Activated CD4-positive, alpha-beta memory T cell treated with anti-CD3 and anti-CD28 coated beads, Interleukin-2, amount 10 ng/mL, durations not matched to agents 7 days and 5 days (primary cell): ENCODE measurements at places on chromosomes 2 and 18. TPM values are rescaled to one million over a fixed set of nuclear protein-coding genes. Genes with fewer than 3 reads are reported as not detected.

GRCh38 chr2:72112981-72113846 lies 34.4 kb downstream of the CYP26B1 start:
- no peak overlapping the region for H3K4me3 ChIP-seq
- H3K4me1 ChIP-seq, result no peaks in the 10 kb centered on the region
- no peak overlapping the region for H3K27ac ChIP-seq
- no peak for DNase-seq

DNA sequence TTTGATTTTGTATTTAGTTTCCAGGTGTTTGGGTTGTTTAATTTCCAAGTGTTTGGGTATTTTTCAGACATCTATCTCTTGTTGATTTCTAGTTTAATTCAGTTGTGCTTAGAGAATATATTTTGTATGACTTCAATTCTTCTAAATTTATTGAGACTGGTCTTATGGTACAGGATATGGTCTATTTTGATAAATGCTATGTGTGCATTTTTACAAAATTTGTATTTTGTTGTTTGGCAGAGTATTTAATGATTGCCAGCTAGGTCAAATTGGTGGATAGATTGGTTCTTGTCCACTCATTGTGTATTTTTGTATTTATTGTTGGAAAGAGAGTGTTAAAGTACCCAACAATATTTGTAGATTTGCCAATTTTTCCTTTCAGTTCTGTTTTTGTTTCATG lies 23.7 kb upstream of the LAMA1 start:
- no peaks in the 10 kb centered on the region for H3K36me3 ChIP-seq
- no peak overlapping the region for H3K27ac ChIP-seq
- H3K4me3 ChIP-seq, result no peak overlapping the region
- H3K4me1 ChIP-seq, result no peaks in the 10 kb centered on the region
- H3K27me3 ChIP-seq, result no peaks in the 10 kb centered on the region
- no peak for DNase-seq

Gene ADAM23
- 0.98 TPM for total RNA-seq

- H3K27me3 ChIP-seq, result no peaks in the 10 kb centered on the region
- H3K36me3 ChIP-seq, result no peaks in the 10 kb centered on the region
- no peak for DNase-seq
- no peak overlapping the region for H3K4me3 ChIP-seq
- H3K4me1 ChIP-seq, result no peaks in the 10 kb centered on the region
These were observed 1138.8 kb upstream of the TMEFF2 start for GRCh38 chr2:193333539-193333938.

Gene OR6B2
- not detected for total RNA-seq

Gene COL5A2
- 1.6 TPM for total RNA-seq

DNA sequence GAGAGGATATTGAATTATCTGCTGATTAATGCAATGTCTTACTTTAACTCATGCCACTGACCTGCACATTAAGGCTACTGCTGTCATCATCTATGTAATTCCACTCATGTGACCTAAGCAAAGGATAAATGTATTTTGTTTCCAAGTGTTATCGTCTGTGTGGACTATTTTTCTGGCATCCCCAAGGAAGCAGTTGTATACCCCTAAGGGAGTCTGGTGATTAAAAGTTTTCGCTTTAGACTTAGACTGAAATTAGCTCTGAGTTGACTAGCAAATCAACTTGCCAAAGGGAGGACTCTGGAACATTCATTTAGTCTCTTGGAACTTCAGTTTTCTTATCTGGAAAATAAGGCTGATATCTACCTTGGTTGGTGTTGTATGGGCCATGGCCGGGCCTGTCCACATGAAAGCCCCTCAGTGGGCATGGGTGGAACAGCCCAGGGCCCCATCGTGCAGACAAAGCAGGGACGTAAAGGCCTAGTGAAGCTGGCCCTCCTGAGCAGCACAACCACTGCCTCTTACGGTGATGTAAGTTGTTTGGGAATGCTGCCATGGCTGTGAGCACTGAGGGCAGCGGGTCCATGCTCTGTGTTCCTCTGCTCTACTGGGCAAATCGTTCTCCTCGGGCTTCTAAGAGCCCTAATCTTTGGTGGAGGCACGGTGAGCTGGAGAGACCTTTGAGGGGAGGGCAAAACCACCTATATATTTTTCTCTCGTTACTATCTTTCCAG lies 144.4 kb upstream of the RNF152 start:
- no peak overlapping the region for H3K4me3 ChIP-seq
- H3K36me3 ChIP-seq, result no peaks in the 10 kb centered on the region
- H3K4me1 ChIP-seq, result peaks cover 15% of the 10 kb centered on the region

- DNase-seq, result no peak
- H3K27ac ChIP-seq, result no peak overlapping the region
- H3K4me1 ChIP-seq, result no peaks in the 10 kb centered on the region
- no peak overlapping the region for H3K4me3 ChIP-seq
- peaks cover 3% of the 10 kb centered on the region for H3K36me3 ChIP-seq
These were observed 121.6 kb downstream of the ZFP36L2 start for GRCh38 chr2:43104763-43105162.

Gene GRHL1
- 1.2 TPM for total RNA-seq

Gene C2orf66
- total RNA-seq, result 0.33 TPM

Gene ST6GAL2
- total RNA-seq, result not detected

GRCh38 chr18:44725300-44726058 lies 44.8 kb downstream of the SETBP1 start:
- peak overlapping the region; percentile 88 for H3K27ac ChIP-seq
- H3K27me3 ChIP-seq, result peaks cover 2% of the 10 kb centered on the region
- H3K36me3 ChIP-seq, result peaks cover 48% of the 10 kb centered on the region
- DNase-seq, result peak; percentile 80

GRCh38 chr2:28373854-28374253 lies 18.8 kb upstream of the FOSL2 start:
- H3K27me3 ChIP-seq, result peaks cover 22% of the 10 kb centered on the region
- H3K27ac ChIP-seq, result no peak overlapping the region
- DNase-seq, result no peak
- no peak overlapping the region for H3K4me3 ChIP-seq
- H3K4me1 ChIP-seq, result peaks cover 19% of the 10 kb centered on the region
- H3K36me3 ChIP-seq, result no peaks in the 10 kb centered on the region

- DNase-seq, result no peak
- H3K4me1 ChIP-seq, result no peaks in the 10 kb centered on the region
- H3K27me3 ChIP-seq, result no peaks in the 10 kb centered on the region
- H3K27ac ChIP-seq, result no peak overlapping the region
- H3K4me3 ChIP-seq, result no peak overlapping the region
These were observed 74.6 kb downstream of the ASXL3 start for GRCh38 chr18:33652635-33653034.

DNA sequence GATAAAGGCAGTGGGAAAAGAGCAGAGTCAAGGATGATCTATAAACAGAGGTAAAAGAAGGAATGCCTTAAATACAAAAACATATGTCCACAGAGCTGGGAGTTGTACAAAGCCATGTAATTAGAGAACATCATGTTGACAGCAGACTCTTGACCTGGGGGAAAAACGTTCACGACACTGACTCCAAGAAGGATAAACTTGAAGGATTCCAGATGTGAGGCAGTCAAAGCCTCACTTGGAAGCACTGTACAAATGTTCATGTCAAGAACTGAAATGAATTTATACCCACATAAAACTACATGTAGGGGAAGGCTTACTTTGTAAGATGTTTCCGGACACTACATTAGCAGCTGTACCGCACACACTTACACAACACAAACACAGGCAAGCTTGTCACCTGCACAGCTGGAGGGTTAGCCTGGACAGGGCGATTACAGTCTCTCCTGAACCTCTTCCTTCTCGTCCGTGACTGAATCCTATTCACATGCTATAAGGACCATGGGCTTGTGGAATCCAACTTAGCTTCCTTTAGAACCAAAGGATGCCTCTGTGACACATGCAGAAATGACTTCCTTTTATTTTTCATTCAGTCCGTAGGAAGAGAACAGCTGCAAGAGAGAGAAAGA lies 88.6 kb downstream of the SH3YL1 start:
- H3K4me3 ChIP-seq, result peak overlapping the region; percentile 39
- H3K27me3 ChIP-seq, result peaks cover 21% of the 10 kb centered on the region
- no peak for DNase-seq
- H3K4me1 ChIP-seq, result peaks cover 31% of the 10 kb centered on the region
- H3K36me3 ChIP-seq, result no peaks in the 10 kb centered on the region
